Mesendoderm (in vitro differentiated cells): ENCODE measurements at places on chromosomes 4 and X.

- no peak for DNase-seq
Observed at GRCh38 chr4:83036991-83037665, 2.1 kb downstream of the COPS4 start.

GRCh38 chr4:157582141-157582540, 361.6 kb downstream of the GRIA2 start:
- no peak for DNase-seq

DNA sequence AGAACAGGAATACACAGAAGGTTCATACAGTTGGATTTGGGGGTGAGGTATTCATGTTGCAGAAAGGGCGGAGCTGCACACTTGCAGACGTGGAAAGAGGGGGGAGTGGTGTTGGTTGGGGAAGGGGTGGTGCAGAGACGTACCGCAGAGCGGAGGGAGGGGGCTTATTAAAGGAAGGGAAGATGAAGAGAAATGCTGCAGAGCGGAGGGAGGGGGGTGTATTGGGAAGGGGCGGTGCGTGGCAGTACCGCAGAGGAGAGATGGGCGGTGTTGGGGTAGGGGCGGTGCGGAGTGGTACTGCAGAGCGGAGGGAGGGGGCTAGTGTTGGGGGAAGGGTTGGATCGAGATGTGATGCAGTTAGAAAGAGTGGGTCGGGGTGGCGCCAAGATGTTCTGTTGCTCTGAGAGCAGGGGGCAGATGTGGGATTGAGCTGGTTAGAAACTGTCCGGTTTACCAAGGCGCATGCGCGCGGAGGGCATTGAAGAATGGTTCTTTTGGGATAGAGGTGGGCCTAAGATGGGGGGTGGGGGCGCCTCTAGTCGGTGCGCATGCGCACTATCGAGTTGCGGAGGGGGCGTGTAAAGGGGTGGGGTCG, 900 bp downstream of the TRO start:
- DNase-seq: peak; percentile 86

- DNase-seq: no peak
Observed at GRCh38 chrX:2374086-2374485, 126.7 kb downstream of the DHRSX start.

DNA sequence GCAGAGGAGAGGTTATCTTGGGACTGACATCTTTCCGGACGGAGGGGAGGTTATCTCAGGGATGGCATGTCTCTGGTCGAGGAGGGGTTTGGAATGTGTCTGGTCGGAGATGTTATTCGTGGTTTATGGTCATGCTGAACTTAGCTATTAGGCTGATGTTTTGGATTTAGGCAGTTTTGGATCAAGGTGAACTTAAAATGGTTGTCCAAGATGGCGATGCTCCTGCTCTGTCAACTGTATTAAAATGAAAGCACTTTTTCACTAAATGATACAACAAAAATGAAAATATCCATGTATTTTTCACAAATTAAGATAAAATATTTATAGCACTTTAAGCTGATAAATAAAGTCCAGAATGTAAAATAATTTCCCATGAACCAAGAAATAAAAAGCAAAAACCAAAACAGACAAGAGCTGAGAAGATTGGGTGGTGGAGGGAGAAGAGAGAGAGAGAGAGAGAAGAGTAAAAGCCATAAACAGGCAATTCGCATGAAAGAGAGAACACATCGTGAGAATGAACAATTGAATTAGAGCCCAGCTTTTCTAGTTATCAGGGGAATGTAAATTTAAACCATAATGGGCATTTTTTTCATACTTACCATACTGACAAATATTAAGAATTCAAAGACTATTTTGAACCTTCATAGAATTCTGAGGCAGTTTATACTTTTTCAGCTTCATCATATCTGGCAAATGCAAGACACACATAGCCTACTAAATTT, 2236.0 kb upstream of the AGA start:
- DNase-seq: no peak

DNA sequence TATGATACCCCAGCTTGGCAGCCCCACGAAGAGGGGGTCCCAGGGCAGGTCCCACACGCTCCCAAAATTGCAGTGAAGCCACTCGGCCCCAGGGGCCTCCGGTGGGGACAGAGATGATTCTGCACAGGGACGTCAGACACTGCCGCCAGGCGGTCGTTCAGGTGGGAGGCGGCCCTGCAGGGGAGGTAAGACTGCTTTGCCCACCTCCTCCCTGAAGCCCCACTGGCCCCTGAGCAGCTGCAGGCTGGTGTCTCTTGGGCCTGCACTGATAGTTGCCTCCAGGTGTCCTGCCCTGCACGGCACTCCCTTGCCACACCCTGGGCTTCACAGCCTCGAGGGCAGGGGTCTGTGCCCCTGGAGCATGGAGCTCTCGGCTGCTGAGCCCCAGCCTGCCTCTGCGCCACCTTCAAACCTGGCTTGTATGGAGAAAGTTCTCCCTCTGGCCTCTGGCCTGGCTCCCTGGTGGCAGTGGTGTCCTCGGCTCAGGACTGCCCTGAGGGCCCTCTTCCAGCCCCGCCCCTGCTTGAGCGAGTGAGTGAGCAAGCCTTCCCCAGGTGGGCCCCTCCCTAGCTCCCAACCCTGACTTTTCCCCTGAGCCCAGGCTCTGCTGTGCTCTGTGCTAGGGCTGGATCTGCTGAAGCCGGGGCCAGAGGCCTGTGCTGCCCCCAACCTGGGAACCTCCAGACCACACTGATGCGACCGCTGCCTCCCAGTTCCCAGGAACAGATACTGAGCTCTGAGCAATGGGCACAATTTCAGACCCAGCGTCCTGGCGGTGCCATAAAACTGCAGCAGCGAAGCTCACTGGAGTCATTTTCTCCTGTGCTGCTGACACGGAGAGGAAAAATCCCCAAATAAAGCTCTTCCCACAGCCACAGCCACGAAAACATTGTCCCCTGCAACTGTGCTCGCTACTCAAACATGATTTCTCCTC, 16.1 kb downstream of the ADRA2C start:
- DNase-seq: no peak

DNA sequence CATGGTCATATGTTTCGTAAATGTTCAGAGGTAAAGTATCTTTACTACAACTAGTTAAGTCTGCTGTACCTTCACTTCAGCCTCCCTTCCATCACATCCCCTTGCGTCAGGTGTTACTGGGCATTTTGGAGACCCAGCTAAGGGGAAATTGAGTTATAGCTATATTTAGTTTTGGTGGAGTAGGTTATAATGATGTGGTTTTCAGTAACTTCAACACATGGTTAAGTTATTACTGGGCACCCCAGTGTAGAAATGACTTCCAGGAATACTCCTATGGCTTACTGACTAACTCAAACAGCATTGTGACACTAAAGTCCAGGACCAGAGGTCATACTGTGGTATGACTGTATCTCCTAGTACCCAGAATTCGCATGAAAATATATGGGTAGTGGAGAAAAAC, 23.4 kb upstream of the ACSL1 start:
- DNase-seq: no peak

DNA sequence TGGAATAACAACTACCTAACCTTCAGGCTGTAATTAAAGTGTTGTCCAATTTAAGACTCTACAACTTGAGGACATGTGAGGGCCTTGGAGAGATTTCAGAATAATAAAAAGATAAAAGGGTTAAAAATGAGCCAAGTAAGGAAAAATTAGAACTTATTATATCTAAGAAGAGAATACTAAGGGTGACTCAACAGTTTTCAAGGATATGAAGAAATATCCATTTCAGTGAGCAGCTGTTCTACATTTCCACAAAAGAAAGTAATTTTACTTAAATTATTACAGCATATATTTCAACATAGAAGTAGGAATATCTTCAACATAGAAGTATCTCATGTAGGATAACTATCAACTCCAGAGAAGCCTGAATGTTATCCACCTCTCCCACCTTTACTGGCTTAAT, 11.3 kb downstream of the SNX12 start:
- no peak for DNase-seq
